ENCODE measurements at places on chromosomes 4 and X. TPM values are rescaled to one million over a fixed set of nuclear protein-coding genes. Genes with fewer than 3 reads are reported as not detected.

DNA sequence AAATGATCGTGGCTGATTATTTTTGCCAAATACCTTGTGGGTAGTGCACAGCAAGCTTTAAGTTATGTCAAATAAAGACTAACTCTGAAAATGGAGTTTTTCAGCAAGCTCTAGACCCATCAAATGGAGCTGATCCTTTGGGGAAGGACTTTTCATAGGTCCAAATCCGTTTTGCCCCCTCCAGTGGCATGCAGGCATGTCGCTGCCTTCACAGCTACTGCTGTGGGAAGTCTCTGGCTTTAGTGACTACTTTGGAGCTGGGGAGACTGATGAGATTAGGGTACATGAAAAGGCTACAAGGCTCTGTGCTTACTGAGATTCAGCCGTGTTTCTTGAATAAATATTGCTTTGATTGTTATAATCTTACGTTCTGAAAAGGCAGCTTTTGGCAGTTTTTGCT lies 106.6 kb upstream of the HS3ST1 start:
- no peak for DNase-seq

DNA sequence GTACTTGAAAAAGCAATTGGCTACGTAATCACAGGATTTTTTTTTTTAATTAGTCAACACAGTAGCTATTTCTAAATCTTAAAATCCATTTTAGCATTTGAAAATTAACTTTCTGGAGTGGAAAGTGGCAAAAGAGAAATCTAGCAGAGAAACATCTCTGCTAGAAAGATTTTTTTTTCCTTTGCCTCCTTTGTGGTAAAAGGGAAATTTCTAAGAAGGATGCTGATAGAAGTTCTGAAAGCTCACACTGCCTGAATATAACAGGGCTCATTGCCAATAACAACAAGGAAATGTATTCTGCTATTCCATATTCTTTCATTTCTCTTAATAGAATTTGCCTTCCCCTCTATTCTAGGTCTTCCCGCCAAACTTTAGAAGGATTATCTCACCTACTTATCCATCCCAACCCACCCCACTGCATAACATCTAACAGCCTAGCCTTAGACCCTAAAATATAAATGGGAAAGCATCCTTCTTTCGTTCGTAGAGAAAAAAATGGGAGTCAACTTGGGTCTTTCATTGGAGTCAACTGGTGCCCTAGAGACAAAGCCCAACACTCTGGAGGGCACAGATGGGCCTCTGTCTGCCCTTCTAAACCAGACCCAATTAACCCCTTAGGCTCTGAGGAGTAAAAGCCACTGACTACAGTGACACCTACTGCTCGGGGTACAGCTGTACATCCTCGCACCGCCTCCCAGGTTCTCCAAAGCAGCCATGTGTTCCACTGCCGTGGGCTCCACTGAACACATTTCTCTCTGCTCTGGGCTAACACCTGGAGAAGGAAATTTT lies 103.9 kb downstream of the MAML3 start:
- no peak for DNase-seq

DNA sequence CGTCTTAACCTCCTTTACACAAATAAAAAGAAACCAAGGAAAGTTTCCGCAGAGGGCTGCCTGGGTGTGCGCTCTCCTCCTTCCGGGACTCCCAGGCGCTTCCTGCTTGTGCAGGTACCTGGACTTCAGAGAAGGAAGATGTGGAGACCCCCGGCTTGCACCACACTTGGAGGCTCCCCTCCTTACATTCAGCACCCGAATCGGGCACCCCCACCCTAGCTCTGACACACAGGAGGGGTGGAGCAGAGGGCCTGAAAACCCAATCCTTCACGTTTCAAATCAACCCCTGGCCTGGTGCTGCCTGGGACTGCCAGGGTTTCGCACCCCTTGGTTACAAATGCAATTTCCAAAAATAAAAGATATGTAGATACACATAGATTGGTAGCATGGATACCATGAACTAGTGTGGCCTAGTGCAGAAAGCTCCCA lies 3.1 kb downstream of the NKX3-2 start:
- DNase-seq: no peak

GRCh38 chr4:28278676-28279075 lies 1418.0 kb downstream of the STIM2 start:
- no peak for DNase-seq

DNA sequence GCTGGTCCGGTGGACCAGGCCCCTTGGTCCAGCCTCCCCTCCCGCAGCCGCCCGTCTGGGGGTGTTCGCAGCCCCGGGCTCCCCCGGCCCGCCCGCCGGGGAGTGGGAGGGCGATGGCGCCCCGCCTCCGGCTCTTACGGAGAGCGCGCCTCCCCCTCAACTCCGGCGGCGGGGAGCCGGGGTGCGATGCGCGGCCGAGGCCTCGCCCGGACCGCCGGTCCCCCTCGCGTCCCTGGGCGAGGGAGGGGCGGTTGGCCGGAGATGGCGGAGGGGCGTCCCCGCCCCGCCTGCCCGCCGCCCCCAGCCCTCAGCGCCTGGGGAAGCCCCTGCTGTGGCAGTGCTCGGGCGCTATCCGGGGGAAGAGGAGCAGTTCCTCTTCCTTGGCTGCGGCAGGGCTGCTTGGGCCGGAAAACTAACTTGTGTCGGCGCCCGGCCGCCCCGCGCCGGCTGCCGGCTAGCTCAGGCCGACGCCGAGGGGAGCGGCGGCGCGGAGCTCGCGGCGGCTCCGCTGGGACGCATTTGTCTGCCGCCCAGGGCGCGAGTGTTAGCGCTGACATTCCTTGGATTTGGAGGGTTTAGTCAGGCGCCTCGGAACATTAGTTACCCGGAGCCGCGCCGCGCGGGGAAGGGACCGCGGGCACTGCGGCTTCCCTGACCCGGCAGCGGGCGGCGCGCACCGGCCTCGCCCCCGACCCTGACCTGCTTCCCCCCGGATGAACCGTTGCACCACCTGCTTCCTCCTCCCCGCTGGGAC lies 994 bp downstream of the GALNT7 start:
- peak; percentile 83 for DNase-seq

- no peak for DNase-seq
Measured at GRCh38 chr4:155885666-155886065, 17.8 kb upstream of the TDO2 start.

DNA sequence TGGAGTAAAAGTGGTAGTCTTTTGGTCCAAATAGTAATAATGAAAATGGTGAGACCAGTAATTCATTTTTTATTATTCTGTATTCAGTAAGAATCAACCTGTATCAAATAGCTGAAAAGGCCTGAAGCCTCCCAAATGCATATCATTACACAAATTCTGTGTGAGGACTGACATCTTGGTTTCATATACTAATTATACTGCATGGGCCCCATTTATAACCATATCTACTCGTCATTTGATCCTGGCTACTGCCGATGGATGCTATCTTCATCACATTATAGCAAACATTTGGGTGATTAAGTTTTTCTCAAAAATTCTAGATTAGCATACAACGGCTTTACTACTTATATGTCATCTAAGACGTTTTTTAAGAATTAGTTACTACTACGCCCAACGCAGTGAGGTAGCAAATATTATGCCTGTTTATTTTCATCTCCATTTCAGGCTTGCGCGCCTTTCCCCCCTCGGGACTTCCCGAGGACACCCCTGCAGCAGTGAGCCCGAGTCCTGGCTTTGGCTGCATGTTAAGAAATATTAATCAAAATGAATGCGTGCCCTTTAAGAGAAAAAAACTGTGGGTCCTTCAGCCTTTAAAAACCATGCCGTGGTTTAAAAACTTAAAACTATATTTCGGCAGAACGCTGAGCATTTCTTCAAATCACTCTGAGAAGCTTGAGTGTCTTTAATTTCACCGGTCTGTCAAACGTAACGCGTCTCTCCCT lies 814 bp upstream of the MMAA start:
- DNase-seq: peak; percentile 32

DNA sequence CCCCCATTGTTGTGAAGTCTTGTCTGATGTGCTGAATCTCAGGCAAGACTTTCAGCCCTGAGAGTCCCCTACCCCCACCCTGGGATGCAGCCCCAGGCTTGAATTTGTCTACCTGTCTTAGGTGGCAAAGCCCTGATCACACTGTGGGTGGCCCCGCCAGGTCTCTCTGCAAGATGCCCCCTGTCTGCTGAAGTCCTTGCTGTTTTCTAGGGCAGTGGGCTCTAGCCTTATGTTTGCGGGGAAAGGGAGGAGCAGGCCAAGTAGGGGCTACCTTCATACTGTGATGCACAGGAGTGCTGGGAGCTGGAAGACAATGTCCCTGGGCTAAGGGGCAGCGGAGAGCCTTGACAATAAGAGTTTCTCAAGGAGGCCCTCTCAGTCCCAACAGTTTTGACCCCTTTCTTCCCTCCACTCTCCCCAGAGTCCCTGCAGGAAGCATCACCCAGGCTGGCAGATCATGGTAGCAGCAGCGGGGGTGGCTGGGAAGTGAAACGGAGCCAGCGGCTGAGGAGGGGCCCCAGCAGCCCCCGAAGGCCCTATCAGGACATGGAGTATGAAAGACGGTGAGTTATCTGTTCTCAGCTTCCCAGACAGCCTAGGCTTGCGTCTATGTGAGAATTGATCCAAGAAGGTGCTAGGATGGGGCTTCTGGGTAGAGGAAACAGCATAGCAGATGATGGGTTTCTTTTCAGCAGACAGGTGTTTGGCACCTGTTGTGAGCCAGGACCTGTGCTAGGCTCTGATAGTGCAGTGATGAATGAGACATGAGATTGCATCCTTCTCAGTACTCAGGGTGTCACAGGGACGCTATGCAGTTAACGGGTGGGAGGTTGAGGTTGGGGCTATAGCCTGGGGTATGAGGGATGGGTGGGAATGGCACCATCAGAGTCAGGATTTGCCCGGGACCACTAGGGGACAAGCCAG lies 2.2 kb downstream of the RBM10 start:
- no peak for DNase-seq

GRCh38 chrX:13837290-13837745 lies 20.4 kb upstream of the GPM6B start:
- no peak for DNase-seq

- no peak for DNase-seq
Measured at GRCh38 chr4:73538162-73538561, 56.6 kb downstream of the AFM start.

- DNase-seq: no peak
Measured at GRCh38 chr4:56535915-56536314, 30.3 kb downstream of the ARL9 start.

- DNase-seq: peak; percentile 73
Measured at GRCh38 chr4:118834960-118835569, 861 bp downstream of the SEC24D start.

DNA sequence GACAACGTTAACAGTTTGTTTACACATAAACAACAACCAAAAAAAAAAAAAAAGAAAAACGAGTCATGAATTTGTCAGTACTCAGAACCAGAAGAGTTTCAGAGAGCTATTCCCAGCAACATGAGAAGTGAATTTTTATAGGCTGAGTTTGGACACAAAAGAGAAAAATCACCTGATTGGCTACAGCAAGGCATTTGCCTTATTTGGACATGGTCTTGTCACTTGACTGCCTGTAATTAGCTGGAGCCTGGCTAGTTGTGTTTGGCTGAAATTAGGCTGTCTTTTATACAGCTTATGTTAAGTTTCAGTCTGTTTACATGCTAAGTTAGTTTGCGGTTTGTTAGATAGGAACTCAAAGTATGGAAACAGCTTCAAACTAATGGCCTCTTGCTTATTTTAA lies 880 bp upstream of the TEX13A start:
- no peak for DNase-seq

DNA sequence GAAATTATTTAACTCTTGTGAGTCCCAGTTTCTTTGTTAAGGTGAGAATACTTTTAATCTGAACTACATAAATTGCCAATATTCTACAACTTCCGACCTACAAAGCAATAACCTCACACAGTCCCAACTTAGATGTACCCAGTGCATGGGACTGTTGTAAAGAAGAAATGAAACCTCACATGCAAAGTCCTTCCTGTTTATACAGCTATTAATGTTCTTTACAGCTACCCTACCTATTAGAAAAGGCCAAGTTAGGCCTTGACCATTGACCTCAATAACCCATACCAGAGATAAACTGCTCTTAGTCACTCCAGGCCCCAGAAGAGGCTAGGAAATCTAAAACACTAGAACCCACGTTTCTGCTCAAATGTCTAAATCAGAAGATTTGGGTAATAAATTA lies 920.1 kb upstream of the TENM3 start:
- no peak for DNase-seq

GRCh38 chr4:120286813-120287212 lies 220.2 kb upstream of the MAD2L1 start:
- no peak for DNase-seq

GRCh38 chrX:44082829-44083228 lies 109.6 kb upstream of the NDP start:
- no peak for DNase-seq

- DNase-seq: peak; percentile 73
Measured at GRCh38 chr4:2416564-2417225, 1.8 kb downstream of the ZFYVE28 start.

GRCh38 chrX:96984538-96984937 lies 100.8 kb downstream of the RPA4 start:
- DNase-seq: no peak

DNA sequence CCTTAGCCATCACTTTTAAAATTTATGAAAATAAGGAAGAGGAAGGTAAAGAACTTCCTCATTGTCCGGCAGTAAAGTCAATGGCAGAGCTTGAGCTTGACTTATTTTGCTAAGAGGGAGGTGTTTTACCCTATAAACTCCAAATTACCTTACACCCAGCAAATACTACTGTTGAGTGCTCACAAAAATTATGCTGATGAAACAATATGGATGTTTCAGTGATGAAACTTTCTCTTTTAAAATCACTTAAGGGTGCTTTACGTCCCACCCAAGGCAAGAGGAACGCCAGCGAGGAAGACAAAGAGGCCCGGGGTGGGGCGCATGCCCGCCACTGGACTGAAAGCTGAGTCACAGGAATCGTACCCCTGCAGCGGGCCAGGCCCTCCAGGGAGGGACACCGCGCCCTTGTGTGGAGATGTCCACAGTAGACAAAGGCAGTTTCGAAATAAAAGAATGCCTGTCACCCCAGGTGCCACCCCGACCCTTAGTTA lies 560 bp upstream of the TMSB4X start:
- peak; percentile 74 for DNase-seq

- no peak for DNase-seq
Measured at GRCh38 chrX:39820938-39821708, 276.6 kb downstream of the BCOR start.

ADH6 gene
- total RNA-seq: 16.6 TPM

SLC6A14 gene
- 0.28 TPM for total RNA-seq

H2BW2 gene
- not detected for total RNA-seq

WAS gene
- 4.4 TPM for total RNA-seq

WDR17 gene
- total RNA-seq: 1.8 TPM

DSPP gene
- total RNA-seq: not detected

KIAA0232 gene
- 31.5 TPM for total RNA-seq

BEND4 gene
- total RNA-seq: 0.19 TPM

All from mucosa of descending colon (tissue), 3 donors.